Progenitor cell of endocrine pancreas (in vitro differentiated cells): ENCODE measurements at places on chromosomes 16 and 17.
A peak's percentile ranks its signal among the peaks of the same experiment; 100 is the strongest.

DNA sequence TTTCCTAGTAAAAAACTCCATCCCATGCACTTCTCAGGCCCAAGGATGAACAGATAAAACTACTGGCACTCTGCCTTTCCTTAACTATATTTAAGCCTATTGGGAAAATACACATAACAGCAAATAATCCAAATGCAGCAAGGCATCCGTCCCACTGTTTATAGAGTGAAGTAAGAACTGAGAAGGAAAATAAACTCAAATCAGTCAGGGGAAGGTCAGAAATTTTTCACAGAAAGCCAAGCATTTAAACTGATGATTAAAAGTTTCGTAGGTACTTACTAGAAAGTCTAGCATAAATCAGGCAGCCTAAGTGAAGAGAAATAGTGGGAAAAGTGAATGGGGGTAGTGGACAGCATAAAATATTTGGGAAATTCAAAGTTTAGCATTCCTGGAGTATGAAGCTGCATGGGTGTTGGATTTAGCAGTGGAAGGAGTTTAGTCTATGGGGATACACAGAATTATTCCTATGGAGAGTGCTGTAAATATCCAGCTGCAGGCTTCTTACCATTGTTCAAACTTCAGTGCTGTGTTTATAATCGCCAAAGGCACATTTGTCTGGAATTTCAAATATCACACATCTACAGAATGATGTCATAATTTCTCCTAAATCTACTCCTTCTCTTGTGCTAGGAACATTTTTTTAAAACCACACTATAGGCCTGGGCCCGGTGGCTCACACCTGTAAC, 1131.0 kb upstream of the GOT2 start:
- DNase-seq, result no peak
- H3K27me3 ChIP-seq, result no peaks in the 10 kb centered on the region
- no peaks in the 10 kb centered on the region for H3K36me3 ChIP-seq
- no peaks in the 10 kb centered on the region for H3K4me1 ChIP-seq
- H3K27ac ChIP-seq, result no peak overlapping the region

- peak overlapping the region; percentile 29 for H3K27ac ChIP-seq
- no peaks in the 10 kb centered on the region for H3K4me1 ChIP-seq
- H3K36me3 ChIP-seq, result peaks cover 21% of the 10 kb centered on the region
- DNase-seq, result no peak
- H3K4me3 ChIP-seq, result no peak overlapping the region
- no peaks in the 10 kb centered on the region for H3K27me3 ChIP-seq
Measured at GRCh38 chr16:74451951-74452758, 30.9 kb upstream of the CLEC18B start.

DNA sequence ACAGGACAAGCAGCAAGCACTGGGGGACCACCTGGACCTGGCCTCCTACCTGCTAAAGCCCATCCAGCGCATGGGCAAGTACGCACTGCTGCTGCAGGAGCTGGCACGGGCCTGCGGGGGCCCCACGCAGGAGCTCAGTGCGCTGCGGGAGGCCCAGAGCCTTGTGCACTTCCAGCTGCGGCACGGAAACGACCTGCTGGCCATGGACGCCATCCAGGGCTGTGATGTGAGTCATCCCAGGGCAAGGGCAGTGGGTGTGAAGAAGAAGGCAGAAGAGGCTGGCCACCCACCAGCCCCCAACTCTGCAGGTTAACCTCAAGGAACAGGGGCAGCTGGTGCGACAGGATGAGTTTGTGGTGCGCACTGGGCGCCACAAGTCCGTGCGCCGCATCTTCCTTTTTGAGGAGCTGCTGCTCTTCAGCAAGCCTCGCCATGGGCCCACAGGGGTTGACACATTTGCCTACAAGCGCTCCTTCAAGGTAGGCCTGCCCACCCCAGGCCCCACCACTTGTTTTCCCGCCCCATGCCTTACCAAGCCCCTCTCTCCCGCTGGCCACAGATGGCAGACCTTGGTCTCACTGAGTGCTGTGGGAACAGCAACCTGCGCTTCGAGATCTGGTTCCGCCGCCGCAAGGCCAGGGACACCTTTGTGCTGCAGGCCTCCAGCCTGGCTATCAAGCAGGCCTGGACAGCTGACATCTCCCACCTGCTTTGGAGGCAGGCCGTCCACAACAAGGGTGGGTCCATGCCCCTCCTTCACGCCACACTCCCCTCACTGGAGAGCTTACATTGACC, 7.3 kb downstream of the PLEKHG4 start:
- no peaks in the 10 kb centered on the region for H3K4me1 ChIP-seq
- H3K4me3 ChIP-seq, result no peak overlapping the region
- H3K27me3 ChIP-seq, result peaks cover 19% of the 10 kb centered on the region
- no peaks in the 10 kb centered on the region for H3K36me3 ChIP-seq
- no peak for DNase-seq
- H3K27ac ChIP-seq, result no peak overlapping the region

- no peak overlapping the region for H3K27ac ChIP-seq
- H3K4me3 ChIP-seq, result no peak overlapping the region
- peaks cover 36% of the 10 kb centered on the region for H3K4me1 ChIP-seq
- H3K36me3 ChIP-seq, result peaks cover 15% of the 10 kb centered on the region
- DNase-seq, result no peak
- H3K27me3 ChIP-seq, result no peaks in the 10 kb centered on the region
Measured at GRCh38 chr17:59757470-59757869, 50.0 kb downstream of the VMP1 start.

GRCh38 chr17:48894886-48895285, 2.3 kb downstream of the ATP5MC1 start:
- H3K27me3 ChIP-seq, result no peaks in the 10 kb centered on the region
- no peaks in the 10 kb centered on the region for H3K36me3 ChIP-seq
- no peak overlapping the region for H3K27ac ChIP-seq
- DNase-seq, result no peak
- H3K4me3 ChIP-seq, result no peak overlapping the region

DNA sequence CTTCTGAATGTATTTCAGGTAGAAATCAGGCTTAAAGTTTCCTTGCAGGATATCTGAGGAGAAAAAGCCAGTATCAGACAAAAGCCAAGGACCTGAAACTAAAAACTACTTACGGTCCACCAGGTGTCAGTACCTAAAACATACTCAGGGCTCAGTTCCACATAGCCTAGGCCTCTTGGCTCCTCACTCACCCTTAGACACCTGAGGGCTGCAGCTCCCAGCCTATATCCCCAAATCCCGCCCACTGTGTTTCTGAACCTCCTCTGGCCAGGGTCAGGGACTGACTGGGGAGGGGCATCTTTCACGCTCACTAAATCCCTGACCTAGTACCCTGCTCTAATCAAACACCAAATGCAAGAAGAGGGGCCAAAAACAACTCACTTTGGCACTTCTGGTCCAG, 8.8 kb upstream of the ROGDI start:
- peaks cover 27% of the 10 kb centered on the region for H3K36me3 ChIP-seq
- DNase-seq, result no peak
- no peak overlapping the region for H3K4me3 ChIP-seq
- no peaks in the 10 kb centered on the region for H3K4me1 ChIP-seq
- H3K27ac ChIP-seq, result no peak overlapping the region
- no peaks in the 10 kb centered on the region for H3K27me3 ChIP-seq

DNA sequence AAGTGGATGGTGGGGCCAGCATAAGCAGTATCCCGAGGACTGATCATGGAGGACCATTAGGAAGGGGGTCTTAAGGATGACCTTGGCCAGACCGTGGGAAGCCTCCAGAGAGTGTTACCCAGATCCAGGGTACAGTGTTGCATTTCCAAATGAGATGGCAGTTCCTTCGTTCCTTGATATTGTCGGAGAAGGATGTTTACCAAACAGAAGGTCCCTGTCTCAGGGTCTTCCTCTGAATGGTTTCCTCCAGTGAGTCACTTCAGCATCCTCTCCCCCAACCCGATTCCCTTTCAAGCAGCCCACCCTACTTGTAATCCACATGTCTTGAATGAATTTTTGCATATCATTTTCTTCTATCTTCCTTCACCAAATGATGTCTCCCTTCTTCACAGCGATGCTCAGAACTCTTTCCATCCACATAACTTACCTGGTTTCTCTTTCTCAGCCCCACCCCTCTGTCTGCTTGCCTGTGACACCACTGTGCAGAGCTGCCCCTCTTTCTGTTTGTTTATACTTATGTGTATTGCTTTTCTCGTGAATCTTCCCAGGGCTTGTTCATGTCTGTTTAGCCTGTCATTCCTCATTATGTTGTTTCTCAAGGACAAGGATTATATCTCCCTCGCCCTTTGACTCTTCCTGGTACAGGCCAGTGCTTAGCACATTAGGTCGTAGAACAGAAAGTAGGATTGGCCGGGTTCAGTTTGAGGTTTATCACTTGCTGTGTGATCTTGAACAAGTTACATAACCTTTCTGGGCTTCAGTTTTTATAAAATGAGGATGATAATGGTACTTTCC, 5.7 kb downstream of the GOSR2 start:
- no peaks in the 10 kb centered on the region for H3K27me3 ChIP-seq
- H3K27ac ChIP-seq, result no peak overlapping the region
- no peak for DNase-seq
- peaks cover 8% of the 10 kb centered on the region for H3K36me3 ChIP-seq
- H3K4me1 ChIP-seq, result peaks cover 36% of the 10 kb centered on the region

DNA sequence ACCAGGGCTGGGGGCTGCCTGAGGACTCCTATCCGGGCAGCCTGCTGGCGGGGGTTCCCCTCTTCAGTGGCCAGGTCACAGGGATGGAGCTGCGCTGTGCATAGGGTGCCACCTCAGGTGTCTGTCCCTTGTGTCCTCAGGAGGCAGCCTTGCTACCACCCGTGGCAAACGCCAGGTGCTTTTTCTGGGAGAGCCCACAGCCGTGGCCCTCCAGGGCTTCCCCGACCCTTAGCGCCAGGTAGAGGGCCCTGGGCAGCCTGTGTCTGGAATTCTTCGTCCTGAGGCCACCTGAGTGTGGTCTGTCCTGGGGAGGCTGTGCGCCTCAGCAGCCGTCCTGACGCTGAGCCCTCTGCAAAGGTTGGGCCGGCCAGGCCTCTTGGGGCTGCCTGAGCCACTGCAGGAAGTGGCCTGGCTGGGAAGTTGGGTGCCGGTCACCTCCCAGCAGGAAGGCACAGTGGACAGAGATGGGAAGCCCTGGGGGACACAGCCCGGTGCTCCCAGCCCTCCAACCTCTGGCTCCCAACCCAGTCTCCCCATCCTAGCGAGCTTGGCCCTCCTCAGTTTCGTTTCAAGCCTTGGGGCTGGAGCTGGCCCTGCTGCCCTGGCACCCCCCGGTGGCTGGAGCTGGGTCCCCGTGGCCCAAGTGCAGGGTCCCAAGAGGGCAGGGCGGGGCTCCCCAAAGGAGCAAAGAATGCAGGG, 7.6 kb upstream of the BAIAP3 start:
- no peaks in the 10 kb centered on the region for H3K4me1 ChIP-seq
- no peak overlapping the region for H3K4me3 ChIP-seq
- DNase-seq, result no peak
- no peak overlapping the region for H3K27ac ChIP-seq

- H3K4me3 ChIP-seq, result peak overlapping the region; percentile 95
- peak overlapping the region; percentile 95 for H3K27ac ChIP-seq
- H3K27me3 ChIP-seq, result no peaks in the 10 kb centered on the region
- H3K36me3 ChIP-seq, result peaks cover 17% of the 10 kb centered on the region
Measured at GRCh38 chr17:13016881-13017654, 759 bp downstream of the ELAC2 start.

DNA sequence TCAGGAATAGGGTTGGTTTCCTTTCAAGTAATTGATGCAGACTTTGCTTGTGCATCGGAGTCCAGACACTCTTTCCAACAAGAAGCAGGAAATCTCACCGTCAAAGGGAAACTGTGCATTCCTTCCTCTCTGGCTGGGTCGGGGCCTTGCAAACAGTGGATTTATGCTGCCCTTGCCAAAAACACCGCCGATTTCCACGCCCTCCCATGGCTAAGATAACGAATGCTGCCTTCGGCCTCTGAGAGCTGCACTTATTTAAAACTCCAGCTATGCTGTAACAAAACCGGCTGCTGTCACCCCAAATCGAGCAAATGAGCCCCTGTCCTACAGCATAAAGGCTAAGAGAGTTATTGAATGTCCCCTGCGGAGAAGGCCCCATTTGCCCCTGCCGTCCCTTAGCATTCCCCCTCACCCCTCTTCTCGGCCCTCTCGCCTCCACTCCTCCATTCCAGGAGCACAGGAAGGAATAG, 275.5 kb upstream of the IRX5 start:
- H3K27me3 ChIP-seq, result peaks cover 61% of the 10 kb centered on the region
- peaks cover 31% of the 10 kb centered on the region for H3K4me1 ChIP-seq
- no peak for DNase-seq
- H3K4me3 ChIP-seq, result no peak overlapping the region

GRCh38 chr17:7935859-7936258, 3.9 kb downstream of the CNTROB start:
- no peak for DNase-seq
- peaks cover 26% of the 10 kb centered on the region for H3K36me3 ChIP-seq
- no peak overlapping the region for H3K4me3 ChIP-seq
- H3K27ac ChIP-seq, result no peak overlapping the region

GRCh38 chr16:13542284-13542683, 377.7 kb upstream of the ERCC4 start:
- peaks cover 9% of the 10 kb centered on the region for H3K27me3 ChIP-seq
- no peak for DNase-seq
- no peaks in the 10 kb centered on the region for H3K36me3 ChIP-seq
- no peaks in the 10 kb centered on the region for H3K4me1 ChIP-seq

DNA sequence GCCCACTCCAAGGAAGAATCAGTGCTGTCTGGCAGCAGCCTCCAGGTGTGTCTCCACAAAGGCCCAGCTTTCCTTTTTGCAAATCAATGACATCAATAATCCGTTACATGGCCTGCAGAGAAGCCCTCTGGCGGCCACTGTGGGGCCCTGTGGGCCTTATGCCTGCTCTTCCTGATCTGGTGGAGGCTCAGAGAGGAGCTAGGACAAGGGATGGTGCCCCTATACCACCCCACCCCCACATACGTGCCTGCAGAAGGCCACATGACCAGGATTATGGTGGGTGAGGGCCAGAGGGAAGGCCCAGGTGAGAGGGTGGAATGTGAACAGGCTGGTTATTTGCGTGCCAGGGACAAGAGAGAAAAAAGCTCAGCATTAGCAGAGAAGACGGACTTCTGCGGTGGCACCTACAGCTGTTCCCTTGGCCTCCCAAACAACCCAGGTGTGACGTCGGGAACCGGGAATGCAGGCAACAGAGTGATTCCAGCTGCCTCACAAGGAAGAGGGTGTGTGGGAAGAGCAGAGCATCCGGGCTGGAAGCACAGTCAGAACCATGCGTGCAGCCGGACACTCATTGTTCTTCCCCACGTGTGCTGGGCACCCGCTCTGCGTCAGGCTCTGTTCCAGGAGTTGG, 22.5 kb downstream of the EIF4A3 start:
- H3K36me3 ChIP-seq, result no peaks in the 10 kb centered on the region
- H3K4me1 ChIP-seq, result peaks cover 7% of the 10 kb centered on the region
- no peak overlapping the region for H3K4me3 ChIP-seq
- peak overlapping the region; percentile 91 for H3K27ac ChIP-seq
- peak; percentile 44 for DNase-seq

GRCh38 chr16:89564476-89565255, 4.2 kb downstream of the RPL13 start:
- H3K27ac ChIP-seq, result peak overlapping the region; percentile 64
- DNase-seq, result no peak
- peaks cover 31% of the 10 kb centered on the region for H3K4me1 ChIP-seq
- peaks cover 26% of the 10 kb centered on the region for H3K36me3 ChIP-seq

GRCh38 chr17:57557834-57558681, 187.0 kb downstream of the CCDC182 start:
- no peak overlapping the region for H3K4me3 ChIP-seq
- DNase-seq, result no peak
- H3K4me1 ChIP-seq, result peaks cover 33% of the 10 kb centered on the region
- H3K27me3 ChIP-seq, result no peaks in the 10 kb centered on the region
- H3K36me3 ChIP-seq, result peaks cover 2% of the 10 kb centered on the region
- peak overlapping the region; percentile 49 for H3K27ac ChIP-seq

- peaks cover 10% of the 10 kb centered on the region for H3K4me1 ChIP-seq
- no peaks in the 10 kb centered on the region for H3K36me3 ChIP-seq
- H3K4me3 ChIP-seq, result no peak overlapping the region
- H3K27ac ChIP-seq, result no peak overlapping the region
Measured at GRCh38 chr16:4385789-4386450, 14.3 kb downstream of the VASN start.
